ENCODE measurements at places on chromosomes 5 and 9.
A peak's percentile ranks its signal among the peaks of the same experiment; 100 is the strongest.

- no peak for DNase-seq
Measured at GRCh38 chr5:67998709-67999261, 216.8 kb upstream of the PIK3R1 start.

GRCh38 chr9:68981789-68982188 lies 32.1 kb downstream of the PRKACG start:
- DNase-seq: peak; percentile 24

GRCh38 chr9:91714020-91714806 lies 235.8 kb downstream of the ROR2 start:
- peak; percentile 88 for DNase-seq

DNA sequence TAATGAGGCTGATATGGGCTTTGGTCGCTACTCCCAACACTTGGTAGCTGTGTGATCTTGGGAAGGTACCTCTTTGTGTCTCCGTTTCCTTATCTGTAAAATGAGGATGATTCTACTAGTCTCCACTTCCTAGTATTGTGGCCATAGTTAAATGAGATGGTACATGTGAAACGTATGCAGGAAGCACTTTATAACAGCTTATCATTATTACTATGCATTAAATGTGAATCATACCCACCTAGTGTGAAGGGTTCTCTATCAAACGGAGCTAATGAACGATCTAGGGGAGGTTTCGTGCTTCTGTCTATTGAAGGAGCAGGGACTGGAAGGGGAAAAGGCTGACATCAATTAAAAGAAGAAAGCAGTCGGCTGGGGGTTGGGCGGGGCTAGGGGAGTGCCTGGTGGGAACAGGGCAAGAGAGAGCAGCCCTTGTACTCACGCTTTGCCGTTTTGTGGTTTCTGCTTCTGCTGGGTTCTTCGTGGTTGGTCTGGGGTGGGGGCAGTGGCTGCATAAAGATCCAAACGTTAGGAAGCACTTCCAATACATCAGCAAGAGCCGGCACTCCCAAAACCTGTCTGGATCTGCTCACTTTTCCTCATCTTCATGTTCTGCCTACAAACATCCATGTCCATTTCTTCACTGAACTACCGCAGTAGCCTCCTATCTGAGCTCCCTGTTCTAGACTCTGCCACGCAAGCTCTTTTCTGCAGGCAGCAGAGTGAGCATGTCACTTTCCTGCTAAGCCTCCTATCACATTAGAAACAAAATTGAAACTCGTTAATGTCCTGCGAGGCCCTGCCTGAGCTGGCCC lies 30.8 kb downstream of the LCP2 start:
- no peak for DNase-seq

DNA sequence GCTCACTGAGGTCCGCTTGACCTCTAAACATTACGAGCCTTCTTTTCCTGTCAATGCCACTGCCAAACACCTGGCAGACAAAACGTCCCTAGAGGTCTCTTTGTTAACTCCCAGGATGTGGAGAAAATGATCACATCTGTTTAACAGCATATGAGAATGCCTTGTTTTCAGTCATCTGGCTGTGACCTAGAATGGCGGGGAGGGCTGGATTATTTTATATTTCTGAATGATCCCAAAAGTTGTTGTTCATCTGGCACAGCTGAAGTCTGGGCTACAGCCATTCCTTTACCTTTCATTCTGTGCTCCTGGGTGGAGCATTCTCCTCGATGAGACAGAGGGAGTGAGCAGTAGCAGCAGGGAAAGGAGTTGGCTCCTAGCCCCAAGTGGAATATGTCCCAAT lies 138.2 kb downstream of the PRDM6 start:
- DNase-seq: no peak

- DNase-seq: no peak
Measured at GRCh38 chr9:31848505-31849285, 535.7 kb upstream of the ACO1 start.

GRCh38 chr5:176883700-176884570 lies 15.2 kb downstream of the HK3 start:
- DNase-seq: no peak

GRCh38 chr5:91722736-91723467 lies 339.8 kb upstream of the ARRDC3 start:
- no peak for DNase-seq

DNA sequence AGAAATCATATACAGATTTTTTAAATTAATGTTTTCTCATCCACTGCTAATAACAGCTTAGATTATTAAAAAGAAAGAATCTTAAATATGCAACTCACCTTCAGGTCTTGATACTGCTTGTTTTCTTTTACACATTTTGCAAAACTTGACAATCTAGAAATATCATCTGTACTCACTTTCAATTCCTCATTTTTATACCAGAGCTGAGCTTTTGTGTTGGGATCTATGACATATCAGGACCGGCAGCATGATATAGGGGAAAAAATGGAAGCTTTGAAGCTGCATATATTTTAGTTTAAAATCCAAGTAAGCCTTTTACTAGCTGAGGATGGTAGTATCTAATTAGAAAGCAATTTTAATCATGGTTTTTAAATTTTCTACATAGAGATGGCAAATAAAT lies 75.7 kb upstream of the SMARCA2 start:
- DNase-seq: no peak

GRCh38 chr9:88694625-88695024 lies 159.6 kb downstream of the NXNL2 start:
- no peak for DNase-seq

GRCh38 chr5:142472306-142472951 lies 147.6 kb upstream of the SPRY4 start:
- no peak for DNase-seq

DNA sequence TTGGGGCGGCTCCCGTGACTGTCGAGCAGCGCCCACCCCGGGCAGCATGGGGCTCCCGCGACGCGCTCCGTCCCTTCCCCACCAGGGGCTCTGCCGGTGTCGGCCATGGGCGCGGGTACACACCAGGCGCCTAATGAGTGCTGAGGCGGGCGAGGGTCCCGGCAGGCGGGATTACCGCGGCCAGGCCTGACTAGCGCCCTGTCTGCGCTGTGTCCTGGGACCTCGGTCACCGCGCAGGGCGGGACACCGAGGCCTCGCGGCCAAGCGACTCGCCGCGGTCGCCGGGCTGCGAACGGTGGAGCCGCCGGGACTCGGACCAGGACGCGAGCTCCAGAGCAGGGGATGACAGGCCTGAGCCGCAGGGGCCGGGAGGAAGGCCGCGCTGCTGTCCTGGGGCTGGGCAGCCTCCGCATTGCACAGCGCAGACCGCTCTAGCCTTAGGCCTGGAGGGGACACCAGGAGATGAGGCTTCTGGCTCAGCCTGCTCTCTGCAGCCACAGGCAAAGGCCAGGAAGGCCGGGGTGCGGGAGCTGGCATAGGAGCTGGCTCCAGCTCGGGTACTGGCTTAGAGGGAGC lies 14.1 kb downstream of the LCN10 start:
- peak; percentile 72 for DNase-seq

DNA sequence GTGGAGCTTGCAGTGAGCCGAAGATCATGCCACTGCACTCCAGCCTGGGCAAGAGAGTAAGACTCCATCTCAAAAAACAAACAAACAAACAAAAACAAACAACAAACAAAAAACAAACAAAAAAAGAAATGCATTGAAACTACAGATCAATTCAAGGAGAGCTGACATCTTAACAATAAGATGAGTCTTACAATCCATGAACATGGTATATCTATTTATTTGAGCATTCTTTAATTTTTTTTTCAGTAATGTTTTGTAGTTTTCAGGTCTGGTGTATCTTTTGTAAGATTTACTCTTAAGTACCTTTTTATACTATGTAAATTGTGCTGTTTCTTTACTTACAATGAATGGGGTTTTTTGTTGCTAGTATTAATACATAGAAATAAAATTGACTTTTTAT lies 140.1 kb upstream of the DAPK1 start:
- DNase-seq: no peak

DNA sequence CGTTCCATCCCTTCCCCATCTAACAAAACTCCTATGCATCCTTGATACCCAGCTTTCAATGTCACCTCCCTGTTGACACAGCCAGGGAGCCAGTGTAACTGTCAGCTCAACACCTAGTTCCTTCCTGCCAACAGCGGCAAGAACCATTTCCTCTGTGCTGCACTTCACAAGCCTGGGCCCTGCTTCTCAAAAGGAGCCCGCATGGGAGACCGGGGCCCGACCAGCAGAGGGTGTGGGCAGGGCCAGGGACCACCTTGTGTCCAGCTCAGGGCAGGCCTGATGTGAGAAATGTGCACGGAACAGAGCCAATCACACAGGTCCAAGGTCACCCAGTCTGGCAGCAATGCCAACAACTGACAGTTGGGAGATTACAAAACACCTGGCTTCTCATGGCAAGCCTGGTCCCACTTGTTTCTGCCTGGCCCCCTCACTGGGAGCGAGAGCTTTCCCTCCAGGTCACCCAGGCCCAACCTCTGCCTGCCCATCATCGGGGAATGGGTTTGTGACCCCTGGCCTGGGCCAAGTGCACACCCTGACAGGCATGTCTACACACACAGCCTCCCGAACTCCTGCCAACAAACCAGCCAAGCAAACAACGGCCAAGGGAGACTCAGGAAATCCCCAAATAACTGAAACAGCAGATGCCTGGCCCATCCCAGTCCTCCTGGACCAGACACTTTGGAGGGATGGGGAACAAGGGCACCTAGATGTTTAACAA lies 3.1 kb downstream of the RNF44 start:
- peak; percentile 35 for DNase-seq

GRCh38 chr5:155831491-155831890 lies 495.5 kb upstream of the SGCD start:
- DNase-seq: no peak

- no peak for DNase-seq
Measured at GRCh38 chr5:67201897-67202549, 5.4 kb upstream of the CD180 start.

- no peak for DNase-seq
Measured at GRCh38 chr5:5602554-5602953, 180.1 kb downstream of the ICE1 start.

DNA sequence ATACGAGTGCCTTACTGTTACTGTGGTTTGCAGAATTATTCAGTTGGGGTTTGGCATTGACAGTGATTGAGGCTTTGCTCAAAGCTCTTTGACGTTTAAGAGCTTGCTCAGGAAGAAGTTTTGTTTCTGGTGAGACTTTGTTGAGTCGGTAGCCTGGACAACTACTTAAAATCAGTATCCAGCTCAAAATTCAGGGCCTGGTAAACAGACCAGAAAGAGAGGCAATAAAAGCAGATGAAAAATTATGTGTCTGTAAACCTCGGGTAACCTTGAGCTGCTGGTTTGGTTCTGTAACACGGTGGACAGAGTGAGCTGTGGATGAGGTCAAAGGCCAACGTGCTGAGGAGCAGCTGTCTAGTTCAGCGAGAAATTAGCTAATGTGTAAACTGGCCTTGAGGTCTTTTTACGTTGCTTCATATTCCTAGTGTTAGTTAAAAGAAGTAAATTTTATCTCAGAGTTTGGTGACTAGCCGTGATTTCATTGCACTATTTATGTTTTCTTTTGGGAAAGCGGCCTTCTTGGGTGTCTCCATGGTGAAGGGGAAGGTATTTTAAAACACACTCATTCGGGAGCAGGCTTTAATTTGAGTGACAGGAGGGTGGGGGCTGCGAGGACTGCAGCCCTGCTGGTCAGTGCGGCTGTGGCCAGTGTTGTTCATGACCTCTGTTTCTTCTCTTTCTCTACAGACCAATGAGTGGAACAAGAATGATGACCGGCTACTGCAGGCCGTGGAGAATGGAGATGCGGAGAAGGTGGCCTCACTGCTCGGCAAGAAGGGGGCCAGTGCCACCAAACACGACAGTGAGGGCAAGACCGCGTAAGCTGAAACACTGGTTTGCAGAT lies 82.0 kb upstream of the TTC23L start:
- DNase-seq: no peak

- DNase-seq: peak; percentile 54
Measured at GRCh38 chr5:57816108-57816507, 333.5 kb upstream of the ACTBL2 start.

- DNase-seq: no peak
Measured at GRCh38 chr9:111909444-111909843, 12.8 kb downstream of the UGCG start.

GRCh38 chr5:61333321-61333953 lies 1.4 kb downstream of the ZSWIM6 start:
- DNase-seq: peak; percentile 36

DNA sequence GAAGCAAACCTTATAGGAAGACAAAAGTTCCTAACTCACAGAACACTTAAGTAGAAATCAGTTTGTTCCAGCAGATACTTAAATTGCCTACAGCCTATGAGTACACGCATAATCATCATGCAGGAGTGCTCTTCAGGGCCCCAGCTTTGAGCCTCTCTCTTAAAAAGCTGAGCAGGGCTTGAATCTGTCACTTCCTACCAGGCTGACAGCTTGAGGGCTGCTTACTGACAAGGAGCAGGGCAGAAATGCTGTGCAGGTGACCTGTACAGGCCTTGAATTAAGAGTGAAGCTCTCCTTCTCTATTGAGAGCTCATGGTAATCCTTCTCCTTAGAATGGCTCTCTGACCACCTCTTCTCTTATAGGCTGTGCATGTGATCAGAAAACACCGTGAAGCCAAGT lies 66.5 kb upstream of the MAST4 start:
- DNase-seq: no peak

GRCh38 chr9:121284733-121285451 lies 16.9 kb downstream of the GSN start:
- DNase-seq: no peak

- no peak for DNase-seq
Measured at GRCh38 chr5:33306758-33307157, 134.0 kb upstream of the TARS1 start.

DNA sequence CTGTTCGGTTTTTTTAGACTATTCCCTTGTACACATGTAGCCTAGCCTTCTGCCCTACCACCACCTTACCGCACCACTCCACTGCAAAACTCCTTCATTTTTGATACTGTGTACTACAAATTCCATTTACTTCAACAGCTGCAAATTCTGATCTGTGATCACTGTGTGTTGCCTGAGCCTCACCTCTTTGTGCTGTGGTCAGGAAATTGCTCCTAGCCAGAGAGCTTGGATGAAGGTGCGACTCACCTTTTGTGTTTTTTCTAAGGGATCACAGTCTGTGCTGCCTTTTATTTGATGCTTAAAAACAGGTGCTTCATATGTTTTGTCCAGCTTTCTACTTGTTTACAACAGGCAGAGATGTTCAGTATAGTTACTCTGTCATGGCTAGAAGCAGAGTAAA lies 31.5 kb downstream of the CSNK1G3 start:
- DNase-seq: no peak

GRCh38 chr5:72372331-72372730 lies 52.2 kb downstream of the PTCD2 start:
- DNase-seq: no peak

DNA sequence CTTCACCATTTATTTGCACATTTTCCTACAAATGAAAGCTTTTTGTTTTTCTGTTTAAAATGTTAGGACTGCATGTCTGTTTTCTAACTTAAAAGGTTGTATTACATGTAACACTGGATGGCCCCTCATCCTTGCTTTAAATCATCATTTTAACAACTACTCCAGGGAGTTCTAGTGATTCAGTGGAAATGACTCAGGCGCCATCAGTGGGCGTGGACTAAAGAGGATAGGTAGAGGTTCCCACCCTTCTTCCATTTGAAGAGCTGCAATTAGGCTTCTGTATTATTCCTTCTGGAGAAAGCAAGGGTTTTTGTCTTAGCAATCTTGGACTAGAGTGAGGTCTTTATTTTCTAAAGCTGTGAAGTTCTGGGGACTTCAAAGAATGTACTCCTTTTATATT lies 213.7 kb downstream of the TMEM38B start:
- DNase-seq: no peak
